ENCODE measurements at places on chromosomes 2 and 18.
A peak's percentile ranks its signal among the peaks of the same experiment; 100 is the strongest.

- no peak for DNase-seq
These were observed 33.9 kb upstream of the BMP10 start for GRCh38 chr2:68905116-68905515.

GRCh38 chr2:44686561-44686960 lies 254.9 kb upstream of the SIX3 start:
- DNase-seq = no peak

- no peak for DNase-seq
These were observed 34.7 kb upstream of the IL1RL1 start for GRCh38 chr2:102276549-102277201.

- no peak for DNase-seq
These were observed 90.8 kb upstream of the L3MBTL4 start for GRCh38 chr18:6505498-6505875.

DNA sequence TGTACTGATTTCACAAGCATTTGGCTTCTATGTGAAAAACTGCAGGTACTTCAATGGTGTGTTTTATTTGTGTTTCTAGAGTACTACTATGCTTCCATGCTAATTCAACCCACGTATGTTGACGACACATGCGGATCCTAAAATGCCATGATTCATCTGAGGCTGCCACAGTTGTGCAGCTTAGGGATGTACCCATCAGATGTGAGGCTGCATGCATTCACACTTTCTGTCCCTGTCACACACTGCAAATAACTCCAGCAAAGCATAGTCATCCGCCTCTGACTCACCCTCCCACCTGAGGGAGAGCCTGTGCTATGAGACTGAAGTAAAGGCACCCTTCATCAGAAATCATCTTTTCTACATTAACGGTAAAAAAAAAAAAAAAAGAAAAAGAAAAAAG lies 22.1 kb upstream of the SERTAD2 start:
- peak; percentile 29 for DNase-seq

- DNase-seq = no peak
These were observed 34.5 kb downstream of the NYAP2 start for GRCh38 chr2:225434014-225434413.

- DNase-seq = no peak
These were observed 83.9 kb downstream of the ACTR3 start for GRCh38 chr2:113973810-113974209.

DNA sequence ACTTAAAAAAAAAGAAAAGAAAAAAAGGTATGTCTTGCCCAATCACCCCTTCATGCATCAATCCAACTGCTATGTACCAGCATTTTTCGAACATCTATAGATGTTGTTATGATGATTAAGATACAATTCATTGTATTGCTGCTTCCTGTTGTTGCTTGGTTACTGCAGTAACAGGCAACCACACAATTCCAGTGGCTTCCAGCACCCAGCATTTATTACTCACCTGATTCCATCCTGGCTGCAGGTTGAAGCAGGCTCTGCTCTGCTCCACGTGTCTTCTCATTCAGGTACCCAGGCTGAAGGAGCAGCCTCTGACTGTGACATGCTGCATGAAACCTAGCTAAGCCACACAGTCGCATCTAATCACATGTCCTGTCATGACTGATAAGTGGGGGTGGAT lies 196.9 kb downstream of the INO80D start:
- no peak for DNase-seq

GRCh38 chr2:46663614-46664013 lies 184.2 kb downstream of the TMEM247 start:
- DNase-seq = no peak

DNA sequence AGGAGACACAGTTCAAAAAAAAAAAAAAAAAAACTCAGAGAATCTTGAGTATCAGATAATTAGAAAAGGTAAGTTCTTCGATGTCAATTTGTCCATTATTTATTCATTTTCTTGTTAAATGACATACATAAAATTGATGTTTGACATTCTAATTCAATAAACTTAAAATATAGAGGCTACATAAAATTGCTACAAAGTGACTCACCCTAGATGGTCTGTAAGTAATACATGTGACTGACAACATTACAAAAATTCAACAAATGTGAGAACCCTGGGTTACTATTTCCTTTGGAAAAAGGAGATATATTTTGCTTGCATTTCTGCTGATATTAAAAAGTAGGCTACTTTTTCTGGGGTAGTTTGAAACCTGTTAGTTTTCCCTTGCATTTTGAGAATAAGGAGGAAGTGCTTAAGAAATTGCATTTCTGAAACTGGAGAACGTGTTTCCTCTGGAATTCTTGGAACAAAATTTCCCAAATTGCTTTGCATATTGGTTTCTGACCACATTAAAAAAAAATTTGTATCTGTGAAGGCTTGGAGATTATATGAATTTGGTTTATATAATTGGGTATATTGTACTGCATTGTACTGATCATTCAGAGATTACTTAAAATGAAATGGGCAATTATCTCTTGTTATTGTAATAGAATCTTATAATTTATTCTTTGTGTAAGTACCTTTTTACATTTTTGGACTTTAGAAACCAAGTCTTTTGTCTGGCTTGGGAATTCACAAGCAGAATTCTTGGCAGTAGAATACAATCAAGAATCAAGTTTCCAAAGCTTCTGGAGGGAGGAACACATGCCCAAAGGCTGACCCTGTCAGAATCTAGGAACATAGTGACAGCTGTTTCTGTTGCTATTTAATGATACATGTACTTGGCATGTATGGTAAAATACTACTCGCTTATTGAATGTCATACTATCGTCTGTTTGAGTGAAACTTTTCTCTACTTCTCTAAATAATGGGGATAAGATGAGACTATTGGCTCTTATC lies 106.1 kb downstream of the DSEL start:
- no peak for DNase-seq

GRCh38 chr2:74003494-74004211 lies 18.9 kb downstream of the TET3 start:
- DNase-seq = no peak

- no peak for DNase-seq
These were observed 84.7 kb downstream of the BCL2 start for GRCh38 chr18:63234841-63235240.

GRCh38 chr2:16664809-16665747 lies 556 bp downstream of the CYRIA start:
- DNase-seq = no peak

DNA sequence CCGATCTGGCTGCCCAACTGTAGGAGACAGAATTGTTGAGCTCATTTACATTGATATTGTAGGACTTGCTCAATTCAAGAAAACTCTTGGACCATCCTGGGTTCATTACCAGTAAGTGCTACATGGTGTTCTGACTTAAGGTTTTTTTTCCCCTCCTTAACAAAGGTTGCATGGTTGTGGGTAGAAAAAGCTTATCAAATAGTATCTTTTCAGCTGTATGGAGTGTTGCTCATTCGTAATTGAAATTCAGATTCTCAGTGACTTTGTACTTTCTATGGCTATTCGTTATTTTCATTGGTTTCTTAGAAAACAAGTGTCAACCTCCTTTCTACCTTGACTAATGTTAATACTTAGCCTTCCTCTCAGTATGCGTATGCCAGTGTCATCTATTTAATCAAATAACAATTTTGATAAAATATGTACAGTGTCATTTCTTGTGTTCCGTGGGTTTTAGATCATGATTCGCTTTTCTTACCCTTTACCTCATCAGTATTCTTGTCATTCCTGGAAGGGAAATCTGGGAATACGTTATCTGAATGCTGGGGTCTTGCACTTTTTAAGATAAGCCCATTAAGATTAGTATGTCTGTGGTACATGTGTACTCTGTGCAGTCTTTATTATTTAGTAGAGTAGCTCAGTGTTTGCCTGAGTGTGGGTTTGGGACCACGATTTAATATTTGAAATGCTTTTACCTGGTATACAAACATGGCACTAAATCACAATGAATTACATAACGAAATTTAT lies 91.3 kb downstream of the MGAT5 start:
- no peak for DNase-seq

DNA sequence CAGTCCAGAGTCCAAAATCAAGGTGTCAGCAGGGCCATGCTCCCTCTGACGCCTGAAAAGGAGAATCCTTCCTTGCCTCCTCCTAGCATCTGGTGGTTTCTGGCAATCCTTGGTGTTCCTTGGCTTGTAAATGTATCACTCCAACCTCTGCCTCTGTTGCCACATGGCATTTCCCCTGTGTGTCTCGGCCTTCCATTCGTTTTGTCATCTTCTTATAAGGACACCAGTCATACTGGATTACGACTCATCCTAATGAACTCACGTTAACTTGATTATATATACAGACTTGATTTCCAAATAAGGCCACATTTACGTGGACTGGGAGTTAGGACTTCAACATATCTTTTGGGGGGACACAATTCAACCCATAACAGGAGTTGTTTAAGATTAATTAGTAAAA lies 15.8 kb downstream of the PMAIP1 start:
- no peak for DNase-seq

- no peak for DNase-seq
These were observed 241.5 kb downstream of the SATB2 start for GRCh38 chr2:199216253-199216652.

DNA sequence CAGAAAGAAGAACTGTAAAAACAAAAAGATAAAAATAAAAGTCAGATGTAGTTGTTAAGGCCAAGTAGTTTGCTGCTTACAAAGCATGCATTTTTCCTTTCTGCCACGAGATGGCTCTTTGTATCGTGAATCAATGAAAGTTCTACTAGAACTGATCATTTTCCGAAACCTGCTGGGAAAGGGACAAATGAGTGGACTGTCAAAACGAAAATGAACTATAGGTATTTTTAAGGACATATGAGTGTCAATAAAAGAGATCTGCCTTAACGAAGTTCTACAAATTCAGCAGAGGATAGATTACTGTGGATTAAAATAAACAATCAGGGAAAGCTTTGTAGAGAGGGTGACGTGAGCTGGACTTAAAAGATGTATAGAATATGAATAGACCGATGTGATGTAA lies 15.0 kb upstream of the ELOA2 start:
- no peak for DNase-seq

GRCh38 chr18:7566567-7567473 lies at the start of gene PTPRM:
Gene PTPRM (plus strand): TSS chr18:7567316. CDS start chr18:7567819, 503 bp downstream.
- DNase-seq = no peak

- DNase-seq = no peak
These were observed 557.5 kb downstream of the ARHGAP15 start for GRCh38 chr2:143686585-143687164.

DNA sequence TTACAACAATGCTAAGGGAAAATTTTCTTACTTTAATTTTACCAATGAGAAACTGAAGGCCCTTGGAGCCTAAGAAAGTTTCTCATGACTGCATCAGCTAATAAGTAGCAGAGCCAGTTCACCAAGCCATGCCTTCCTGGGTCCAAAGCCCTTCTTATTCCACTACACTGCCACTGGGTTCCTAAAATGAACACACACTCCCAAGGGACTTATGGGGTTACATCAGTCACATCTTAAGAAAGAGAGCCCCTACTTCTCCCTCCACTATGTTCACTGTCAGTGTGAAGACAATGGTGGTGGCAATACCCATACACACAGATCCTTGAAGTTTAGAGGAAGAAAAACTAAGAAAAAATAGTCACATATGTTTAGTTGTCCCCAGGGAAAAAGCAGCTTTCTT lies 20.6 kb downstream of the MBD2 start:
- no peak for DNase-seq

- DNase-seq = no peak
These were observed 119.5 kb downstream of the ACTR3 start for GRCh38 chr2:114009205-114009944.

DNA sequence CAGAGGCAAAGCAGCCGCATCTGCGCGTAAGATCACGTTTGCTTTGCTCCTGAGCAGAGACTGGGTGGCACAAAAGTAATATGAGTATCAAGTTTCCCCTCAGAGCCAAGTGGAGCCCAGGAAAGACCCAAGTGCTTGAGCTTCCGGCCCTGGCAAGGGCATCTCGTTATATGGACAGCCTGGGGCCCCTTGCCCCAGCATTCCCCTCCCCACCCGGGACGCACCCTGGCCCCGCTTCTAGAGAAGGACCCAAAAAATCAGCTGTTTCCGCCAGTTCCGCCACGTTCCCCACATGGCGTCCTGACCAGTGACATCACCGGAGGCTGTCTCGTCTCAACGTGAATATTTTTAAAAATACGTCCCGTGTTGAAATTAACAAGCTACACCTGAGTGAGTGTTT lies 135.1 kb downstream of the NFATC1 start:
- no peak for DNase-seq

DNA sequence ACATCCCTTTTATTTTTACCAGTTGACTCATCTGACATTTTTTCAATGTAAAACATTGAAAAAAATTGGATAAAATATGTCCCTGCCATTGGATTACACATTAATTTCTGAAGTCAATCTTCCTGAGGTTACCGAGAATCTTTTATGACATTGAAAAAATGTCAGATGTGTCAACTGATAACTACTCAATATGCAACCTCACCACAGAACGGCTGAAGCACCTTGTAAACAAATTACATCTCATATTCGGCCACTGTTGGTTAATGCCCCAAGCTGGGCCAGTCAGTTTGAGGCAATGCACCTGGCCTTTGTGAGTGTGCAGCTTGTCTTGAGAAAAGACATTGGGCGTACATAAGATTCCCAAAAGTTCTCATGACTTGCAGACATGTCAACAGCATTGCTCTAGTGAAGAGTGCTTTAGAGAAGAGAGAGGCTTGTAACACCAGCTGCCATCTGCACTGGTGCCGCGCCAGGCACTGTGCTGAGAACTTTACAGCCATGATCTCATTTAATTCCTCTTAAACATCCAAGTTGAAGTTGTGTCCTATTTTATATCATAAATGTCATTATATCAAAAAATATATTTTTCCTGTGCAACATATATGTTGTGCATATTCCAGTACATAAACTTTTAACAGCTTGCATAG lies 112.7 kb upstream of the SLC35G4 start:
- no peak for DNase-seq

DNA sequence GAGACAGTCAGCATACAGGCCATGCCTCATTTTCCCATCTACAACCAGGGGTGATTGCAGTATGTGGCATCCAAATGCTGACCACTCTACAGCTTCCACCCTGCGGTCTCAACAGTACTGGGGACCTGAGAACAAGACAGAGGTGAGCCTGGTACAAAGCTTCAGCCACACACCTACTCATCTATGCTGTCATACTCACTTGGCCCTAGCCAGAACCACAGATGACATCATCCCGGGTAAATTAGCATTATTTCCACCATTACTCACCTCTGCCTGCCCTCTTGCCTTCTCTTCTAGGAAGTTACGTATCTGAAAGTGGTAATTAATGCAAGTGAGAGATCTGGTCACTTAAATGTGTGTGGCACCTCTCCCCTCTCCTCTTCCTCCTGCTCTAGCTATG lies 208.2 kb upstream of the ARL4C start:
- DNase-seq = no peak

DNA sequence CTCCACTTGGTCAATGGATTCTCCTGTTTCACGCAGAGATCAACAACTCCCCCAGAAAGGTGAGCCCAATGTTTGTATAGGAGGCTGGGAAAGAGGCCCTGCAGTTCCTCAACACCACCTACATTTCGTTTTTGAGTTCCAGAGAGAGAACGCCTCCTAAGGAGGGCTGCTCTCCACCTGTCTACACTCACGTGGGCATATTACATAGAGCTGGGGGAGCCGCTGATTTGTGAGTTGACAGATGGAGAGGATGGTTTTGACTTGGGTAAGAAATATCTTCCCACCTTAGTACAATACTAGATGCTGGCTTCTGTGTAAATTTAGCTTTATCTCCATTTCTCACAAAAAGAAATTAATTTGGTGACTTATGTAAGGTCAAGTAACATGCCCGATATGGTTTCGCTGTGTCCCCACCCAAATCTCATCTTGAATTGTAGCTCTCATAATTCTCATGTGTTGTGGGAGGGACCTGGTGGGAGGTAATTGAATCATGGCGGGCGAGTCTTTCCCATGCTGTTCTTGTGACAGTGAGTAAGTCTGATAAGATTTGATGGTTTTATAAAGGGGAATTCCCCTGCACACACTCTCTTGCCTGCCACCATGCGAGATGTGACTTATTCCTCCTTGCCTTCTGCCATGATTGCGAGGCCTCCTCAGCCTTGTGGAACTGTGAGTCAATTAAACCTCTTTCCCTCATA lies 274.5 kb upstream of the PXDN start:
- no peak for DNase-seq
